ENCODE measurements at places on chromosomes 12 and 14. TPM values are rescaled to one million over a fixed set of nuclear protein-coding genes. Genes with fewer than 3 reads are reported as not detected.

DNA sequence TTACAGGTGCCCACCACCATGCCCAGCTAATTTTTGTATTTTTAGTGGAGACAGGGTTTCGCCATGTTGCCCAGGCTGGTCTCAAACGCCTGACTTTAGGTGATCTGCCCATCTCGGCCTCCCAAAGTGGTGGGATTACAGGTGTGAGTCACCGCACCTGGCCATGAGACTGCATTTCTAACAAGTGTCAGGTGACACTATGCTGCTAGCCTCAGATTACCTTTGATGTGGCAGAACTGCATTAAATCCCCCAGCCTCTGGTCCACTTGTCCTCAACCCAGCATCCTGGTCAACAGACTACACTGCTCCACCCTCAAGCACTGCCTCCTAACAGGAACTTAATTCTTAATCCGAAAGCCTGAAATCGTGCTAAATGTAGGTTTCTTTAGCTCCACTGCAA lies 13.1 kb downstream of the LGMN start:
- DNase-seq = no peak

DNA sequence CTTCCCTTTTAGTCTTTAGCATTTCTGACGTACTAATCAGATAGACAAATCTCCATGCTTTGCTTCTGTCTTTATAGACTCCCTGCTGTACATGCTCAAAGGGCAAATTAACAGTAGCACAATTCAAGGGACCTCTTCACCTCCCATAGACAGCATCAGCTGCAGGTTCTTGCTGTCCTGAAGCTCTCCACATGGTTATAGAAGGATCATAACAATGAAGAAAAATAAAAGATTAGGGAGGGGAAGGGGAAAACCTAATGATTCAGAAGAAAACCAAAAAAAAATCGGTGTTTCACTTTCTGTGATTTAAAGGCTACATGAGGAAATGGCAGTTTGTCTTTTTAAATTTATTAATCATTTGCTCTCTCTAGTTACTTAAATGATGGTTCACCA lies 155.5 kb downstream of the PTCSC3 start:
- DNase-seq = no peak

DNA sequence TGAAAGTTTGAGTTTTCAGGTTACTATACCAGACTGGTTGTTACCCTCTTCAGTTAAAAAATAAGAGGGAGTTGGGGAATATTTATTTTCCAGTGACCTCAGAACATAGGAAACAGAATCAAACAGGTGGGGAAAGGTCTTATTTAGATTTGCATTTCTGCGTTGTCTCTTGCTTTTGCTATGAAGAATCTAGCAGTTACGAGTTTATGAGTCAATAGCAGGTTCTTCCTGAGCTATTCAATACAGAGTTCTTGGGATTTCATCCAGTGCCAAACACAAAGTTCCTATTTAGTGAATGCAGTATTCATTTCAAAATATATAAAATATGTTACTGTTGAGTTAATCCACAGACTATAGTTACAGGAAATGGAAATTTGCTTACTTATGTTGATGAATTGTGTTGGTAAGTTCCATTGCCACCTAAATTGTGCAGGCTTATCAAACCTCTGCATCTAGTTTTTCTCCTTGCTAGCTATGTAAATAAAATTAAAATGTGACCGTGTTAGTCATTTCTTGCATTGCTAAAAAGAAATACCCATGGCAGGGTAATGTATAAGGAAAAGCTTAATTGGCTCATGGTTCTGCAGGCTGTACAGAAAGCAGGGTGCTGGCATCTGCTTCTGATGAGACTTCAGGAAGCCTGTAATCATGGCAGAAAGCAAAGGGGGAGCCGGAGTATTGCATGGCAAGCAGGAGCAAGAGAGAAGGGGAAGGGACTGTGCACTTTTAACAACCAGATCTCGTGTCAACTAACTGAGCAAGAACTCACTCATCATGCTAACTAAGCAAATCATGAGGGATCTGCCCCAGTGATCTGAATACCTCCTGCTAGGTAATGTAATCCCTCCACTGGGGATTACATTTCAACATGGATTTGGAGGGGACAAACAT lies 110.2 kb downstream of the KTN1 start:
- DNase-seq = no peak

Gene VRK1
- 36.8 TPM for polyA plus RNA-seq

Gene VDR
- 1.9 TPM for polyA plus RNA-seq

Data from A549 (cell line).